ENCODE measurements at places on chromosomes 7 and 10.

GRCh38 chr10:79027147-79028055 lies 41.4 kb upstream of the ZMIZ1 start:
- no peak for DNase-seq

DNA sequence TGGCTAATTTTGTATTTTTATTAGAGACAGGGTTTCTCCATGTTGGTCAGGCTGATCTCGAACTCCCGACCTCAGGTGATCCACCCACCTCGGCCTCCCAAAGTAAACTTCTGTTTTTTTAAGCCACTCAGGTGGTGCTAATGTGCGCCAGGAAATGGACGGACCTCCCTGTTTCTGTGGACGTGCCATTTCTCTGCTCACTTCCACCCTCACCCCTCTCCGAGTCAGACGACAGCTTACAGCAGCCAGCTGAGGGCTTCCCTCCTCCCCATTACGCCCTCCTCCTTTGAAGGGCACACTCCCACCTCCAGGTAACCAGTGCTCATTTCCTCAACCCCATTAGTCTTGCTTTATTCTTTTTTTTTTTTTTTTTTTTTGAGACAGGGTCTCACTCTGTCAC lies 41.7 kb upstream of the EZH2 start:
- DNase-seq: no peak

- DNase-seq: peak; percentile 80
These were observed 32.1 kb downstream of the PFKP start for GRCh38 chr10:3099291-3100092.

DNA sequence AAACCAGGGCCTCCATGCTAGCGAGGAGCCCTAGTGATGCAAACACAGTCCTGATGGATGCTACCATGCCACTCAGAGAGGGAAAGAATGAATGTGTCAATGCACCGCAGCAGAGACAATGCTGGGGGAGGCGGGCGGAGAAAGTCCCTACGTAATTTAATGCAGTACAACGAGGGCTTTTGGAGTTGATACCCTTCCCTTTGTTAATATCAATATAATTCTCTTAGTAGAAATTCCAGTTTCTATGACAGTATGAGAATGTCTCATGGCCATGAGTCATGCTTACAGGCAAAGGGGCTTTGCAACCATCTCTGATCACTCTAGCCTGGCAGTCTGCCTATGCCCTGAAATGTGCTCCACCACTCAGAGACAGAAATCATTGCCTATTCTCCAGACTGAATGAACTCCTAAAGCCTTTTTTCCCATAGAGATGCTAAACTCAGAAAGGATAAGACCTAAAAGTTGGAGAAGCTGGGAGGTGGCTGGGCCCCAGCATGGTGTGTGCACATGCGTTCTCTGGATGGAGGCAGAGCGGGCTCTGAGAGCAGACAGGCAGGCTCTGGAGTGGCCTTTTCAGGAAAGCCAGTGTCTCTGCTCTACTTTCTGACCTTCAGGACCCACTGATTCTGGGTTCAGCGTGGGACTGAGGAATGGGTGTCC lies 20.3 kb upstream of the GIMAP2 start:
- DNase-seq: peak; percentile 23

DNA sequence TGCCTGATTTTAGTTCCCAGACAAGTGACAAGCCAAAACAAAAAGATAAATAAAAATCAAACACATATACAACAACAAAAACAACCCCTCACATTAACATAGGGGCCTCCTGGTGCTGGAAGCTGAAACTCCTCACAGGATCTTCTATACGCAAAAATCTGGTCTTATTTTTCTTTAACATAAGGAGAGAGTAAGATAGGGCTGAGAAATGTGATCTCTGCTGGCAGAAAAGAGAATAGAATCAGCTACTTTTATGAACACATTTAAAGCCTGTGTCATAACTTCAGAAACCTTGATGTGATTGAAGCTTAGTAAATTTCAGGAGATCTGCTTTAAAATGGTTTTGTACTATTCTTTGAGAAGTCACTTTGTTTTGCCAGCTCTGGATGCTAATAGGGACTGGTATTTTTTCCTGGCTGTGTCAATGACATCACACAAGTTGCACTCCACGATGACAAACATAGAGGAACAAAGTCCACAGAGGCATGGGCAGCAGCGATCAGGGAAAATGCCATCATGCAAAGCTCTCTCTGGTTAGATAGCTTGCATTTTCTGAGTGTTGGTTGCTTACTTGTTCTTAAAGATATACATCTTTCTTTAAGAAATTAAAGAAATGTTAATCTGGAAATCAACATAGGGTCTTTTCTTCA lies 176.6 kb upstream of the SP4 start:
- peak; percentile 5 for DNase-seq

GRCh38 chr7:100465702-100466311 lies 1.7 kb upstream of the SPACDR start:
- DNase-seq: peak; percentile 35

DNA sequence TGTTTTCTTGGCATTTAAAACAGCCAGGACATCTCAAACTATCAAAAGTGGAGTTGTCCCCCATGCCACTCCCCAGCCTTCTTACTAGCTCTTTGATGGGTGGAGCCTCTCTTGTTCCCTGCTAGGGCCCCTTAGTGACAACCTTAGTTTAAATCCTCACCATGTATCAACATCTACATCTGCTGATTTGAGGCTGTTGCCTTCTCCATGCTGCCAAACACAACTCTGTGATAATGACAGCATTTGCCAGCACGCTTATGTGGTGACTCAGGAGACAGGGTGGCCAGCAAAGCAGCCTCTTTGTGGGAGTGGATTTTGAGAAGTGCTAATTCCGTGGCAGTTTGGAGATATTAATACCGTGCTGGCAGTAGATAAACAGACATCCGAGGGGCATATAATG lies 145.4 kb downstream of the LRRC4 start:
- DNase-seq: peak; percentile 36

GRCh38 chr10:63348245-63348850 lies 117.4 kb downstream of the JMJD1C start:
- no peak for DNase-seq

DNA sequence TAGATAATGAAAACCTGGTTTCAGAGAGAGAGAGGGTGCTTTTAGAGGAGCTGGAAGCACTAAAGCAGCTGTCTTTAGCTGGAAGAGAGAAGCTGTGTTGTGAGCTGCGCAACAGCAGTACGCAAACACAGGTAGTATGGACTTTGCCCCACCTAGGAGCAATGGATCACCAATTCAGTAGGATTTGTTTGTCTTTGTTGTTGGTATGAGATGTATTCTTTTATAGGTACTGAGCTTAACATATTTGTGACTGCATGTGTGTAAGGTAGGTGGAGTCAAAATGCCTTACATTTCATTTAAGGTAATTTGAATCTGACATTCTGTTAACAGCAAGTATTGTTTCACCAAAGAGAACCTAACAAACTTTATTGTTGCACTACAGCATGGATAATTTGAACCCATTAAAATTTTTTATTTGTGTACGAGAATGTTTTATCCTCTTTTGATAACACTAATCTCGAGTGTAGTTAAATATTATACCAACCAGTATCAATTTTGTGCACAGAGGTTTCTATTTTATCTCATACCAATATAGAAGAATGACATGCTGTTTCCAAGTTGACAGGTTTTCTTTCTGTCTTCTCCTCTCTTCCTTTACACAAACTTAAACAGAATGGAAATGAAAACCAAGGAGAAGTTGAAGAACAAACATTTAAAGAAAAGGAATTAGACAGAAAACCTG lies 92.1 kb downstream of the CYP51A1 start:
- DNase-seq: no peak

DNA sequence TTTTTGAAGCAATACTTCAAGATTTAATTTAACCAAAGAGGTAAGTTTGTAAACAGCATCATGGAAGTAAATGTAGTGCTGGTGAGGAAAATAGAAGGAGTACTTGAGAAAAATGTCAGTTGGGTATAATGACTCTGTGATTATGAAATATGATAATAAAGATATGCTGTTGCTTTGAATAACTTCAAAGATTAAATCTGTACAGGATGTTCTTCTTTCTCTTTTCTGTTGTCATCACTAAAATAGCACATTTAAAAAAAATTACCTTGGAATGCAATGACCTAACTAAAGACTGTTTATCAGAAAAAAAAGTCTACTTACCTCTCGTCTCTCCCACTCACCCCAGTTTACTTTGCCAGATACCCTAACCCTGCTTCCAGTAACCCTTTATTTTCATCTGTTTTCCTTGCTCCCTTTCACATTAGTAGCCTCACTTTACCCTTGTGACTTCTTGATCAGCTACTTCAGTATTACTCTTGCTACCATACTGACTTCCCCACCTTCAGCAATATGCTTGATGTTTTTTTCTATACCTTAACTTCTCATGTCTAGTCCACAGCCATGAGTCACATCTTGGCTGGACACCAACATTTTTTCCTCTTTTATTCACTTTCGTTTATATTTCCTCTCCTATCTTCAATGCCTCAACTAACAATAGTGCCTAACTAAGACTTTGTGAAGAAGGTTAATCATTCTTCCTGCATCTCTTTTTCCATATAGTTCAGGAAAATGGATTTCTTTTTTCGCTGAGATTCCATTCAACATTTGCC lies 29.7 kb upstream of the TAS2R16 start:
- no peak for DNase-seq

- peak; percentile 11 for DNase-seq
These were observed 675 bp upstream of the ATE1 start for GRCh38 chr10:121928528-121928884.

DNA sequence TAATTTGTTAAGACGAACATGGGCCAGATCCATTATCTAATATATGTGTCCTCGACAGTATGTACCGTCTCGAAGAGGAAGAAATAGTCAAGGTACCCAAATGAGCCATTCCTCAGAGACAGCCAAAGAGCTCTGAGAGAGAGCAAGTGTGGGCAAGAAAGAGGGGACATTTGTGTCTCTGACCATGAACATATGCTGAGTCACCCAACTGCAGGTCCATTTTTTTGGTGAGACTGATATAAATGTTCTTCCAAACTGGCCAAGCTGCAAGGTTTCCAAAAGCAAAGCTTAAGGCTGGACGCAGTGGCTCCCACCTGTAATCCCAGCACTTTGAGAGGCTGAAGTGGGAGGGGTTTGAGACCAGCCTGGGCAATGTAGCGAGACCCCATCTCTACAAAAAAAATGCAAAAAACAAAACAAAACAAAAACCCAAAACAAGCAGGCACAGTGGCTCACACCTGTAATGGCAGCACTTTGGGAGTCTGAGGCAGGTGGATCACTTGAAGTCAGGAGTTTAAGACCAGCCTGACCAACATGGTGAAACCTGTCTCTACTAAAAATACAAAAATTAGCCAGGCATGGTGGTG lies 26.0 kb upstream of the ATXN7L1 start:
- no peak for DNase-seq

GRCh38 chr10:71998840-71999194 lies 34.6 kb downstream of the CHST3 start:
- DNase-seq: no peak

DNA sequence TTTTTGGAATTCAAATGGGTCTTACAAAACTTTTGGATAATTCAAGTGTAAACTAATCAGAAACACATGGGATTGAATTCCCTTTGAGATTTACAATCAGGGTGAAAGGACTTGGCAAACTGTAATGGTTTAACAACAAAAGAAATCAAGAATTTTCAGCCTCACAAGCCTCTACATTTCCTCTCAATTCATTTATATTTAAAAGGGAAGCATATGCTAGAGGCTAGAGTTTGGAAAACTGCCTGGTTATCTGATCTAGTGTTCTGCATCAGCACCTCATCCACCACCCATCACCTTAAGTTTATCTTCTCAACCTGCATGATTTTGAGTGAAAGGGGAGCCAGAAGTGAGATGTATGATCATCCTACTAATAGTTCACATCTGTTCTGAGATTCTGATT lies 120.7 kb downstream of the TES start:
- DNase-seq: no peak

- no peak for DNase-seq
These were observed 51.0 kb upstream of the NPS start for GRCh38 chr10:127498087-127498486.

- no peak for DNase-seq
These were observed 75.3 kb downstream of the ZNF92 start for GRCh38 chr7:65448816-65449504.

GRCh38 chr7:140640727-140641523 lies at the start of gene DENND2A:
Gene DENND2A, minus strand, starts transcription at chr7:140640813. Its CDS starts 38,416 bp downstream, at chr7:140602397.
- no peak for DNase-seq

- no peak for DNase-seq
These were observed 7.8 kb upstream of the ATOH7 start for GRCh38 chr10:68239596-68240150.

DNA sequence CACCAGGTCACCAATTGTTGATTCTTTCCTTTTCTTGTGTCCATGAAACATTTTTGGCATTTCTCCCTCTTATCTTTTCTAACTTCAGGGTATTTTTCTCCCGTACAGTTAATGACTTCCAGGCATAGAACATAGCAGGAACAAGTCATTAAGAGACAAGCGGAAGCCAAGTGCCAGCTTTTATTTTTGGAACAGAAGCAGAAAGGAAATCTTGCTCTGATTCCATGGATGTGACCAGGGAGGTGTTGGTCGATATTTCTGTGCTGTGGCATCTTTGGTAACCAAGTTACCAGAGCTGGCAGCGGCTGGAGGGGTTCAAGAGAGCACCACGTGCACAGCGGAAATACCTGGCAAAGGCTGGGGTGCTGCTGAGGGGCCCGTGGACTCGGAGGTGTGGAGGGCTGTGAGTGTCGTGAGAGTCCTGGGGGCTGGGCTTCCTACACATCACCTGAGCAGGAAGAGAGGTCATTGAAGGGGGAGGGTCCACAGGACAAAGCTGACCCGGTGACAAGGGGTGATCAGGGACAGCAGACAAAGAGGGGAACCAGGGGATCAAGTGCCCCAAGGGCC lies 1.8 kb downstream of the LLCFC1 start:
- DNase-seq: no peak

DNA sequence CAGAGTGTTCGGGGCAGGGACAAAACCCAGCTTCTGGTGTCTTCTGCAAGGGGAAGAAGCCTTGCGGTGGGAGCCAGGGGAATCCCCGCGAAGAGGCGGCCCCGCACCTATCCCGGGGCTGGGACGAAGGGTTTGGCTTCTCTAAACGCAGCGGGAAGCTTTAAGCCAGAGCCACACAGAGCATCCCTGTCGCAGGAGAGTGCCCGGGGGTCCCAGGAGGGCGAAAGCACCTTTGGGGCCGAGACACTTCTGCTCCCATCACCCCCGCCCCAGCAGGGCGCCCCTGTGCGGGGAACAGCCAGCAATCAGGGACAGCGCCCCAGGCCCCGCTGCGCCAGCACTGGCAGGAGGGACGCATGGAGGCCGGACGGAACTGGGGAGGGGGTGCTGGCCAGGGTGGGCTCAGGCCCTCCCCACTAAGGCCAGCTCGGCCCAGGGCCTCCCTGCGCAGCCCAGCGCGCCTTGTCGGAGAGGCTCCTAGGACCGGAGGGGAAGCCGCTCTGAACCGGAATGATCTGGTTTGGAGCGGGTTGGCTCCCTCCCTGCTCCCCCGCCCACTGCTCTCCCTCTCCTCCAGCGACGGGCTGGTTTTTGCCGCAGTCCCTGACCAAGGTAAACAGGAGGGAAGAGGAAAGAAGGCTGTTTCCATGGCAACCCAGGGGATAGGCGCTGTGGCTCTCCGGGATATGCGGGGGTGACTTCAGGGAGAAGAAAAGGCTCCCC lies 63.9 kb downstream of the TMEM209 start:
- peak; percentile 13 for DNase-seq

DNA sequence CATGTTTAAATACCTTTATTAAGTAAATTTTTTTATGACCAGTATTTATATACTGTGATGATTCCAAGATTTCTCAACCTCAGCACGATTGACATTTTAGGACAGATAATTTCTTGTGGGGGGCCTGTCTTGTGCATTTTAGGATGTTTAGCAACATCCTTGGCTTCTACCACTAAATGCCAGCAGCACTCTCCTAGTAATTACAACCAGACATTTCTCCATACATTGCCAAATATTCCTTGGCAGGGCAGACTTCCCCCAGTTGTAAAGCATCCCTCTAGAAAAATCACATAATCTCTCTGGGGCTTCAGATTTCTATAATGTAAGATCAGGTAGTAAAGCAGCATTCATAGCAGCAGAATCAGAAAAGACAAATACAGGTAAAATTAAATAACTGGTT lies 7.8 kb upstream of the LIPM start:
- DNase-seq: peak; percentile 12
